ENCODE measurements at places on chromosomes 11 and 22.

GRCh38 chr11:74138021-74138420 lies 32.8 kb downstream of the C2CD3 start:
- DNase-seq = no peak

GRCh38 chr22:46848197-46848596 lies 85.7 kb downstream of the TBC1D22A start:
- DNase-seq = peak; percentile 56

DNA sequence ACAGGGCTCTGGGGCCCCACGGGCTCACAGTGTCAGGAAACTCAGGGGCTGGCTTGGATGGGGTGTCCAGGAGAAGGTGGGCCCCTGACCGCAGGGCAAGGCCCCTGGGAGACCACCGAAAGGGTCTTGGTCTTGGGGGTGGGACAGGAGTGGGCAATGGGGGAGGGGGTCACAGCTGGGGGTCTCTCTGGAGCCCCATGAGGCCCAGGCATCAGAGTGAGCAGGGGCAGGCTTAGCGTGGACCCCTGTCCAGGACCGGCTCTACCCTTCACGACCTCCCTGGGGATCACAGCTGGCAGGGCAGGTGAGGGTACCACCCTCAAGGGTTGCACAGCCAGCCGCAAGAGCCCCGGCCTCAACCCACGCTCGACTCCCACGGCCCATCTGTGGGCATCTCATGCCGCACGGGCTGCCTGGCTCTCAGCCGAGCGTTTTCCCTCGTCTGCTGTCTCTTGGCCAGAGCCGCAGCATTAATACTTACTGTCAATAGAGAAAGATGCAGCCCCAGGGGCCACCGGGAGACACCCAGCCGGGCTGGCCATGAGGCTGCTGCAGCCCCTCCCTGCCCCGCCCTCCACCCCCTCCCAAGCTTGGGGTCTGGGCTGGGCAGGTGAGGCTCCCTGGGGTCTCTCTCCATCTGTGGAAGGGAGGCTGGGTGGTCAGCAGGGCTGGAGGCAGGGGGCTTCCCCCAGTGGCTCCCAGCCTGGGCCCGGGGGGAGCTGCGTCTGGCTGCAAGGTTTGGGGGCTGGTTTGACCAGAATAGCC lies 662 bp downstream of the MUC5B start:
- DNase-seq = no peak

- peak; percentile 92 for DNase-seq
Observed at GRCh38 chr11:14411818-14412217, 52.8 kb upstream of the RRAS2 start.

DNA sequence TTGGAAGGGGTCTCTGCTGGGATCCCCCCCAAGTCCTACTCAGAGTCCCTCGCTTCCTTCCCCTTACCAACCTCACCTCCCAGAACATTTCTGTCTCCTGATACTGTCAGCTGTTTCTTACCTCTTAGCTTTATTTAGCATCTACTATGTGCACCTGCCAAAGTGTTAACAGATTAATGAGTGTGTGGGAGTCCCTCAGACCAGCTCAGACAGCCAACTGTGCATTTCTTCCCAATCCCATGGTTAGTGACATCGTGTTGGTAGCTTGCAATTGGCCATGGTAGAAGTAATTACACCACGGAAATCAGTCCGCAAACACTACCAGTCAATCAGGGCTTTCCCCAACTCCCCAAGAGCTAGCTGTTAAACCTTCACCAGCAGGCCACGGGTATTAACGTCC lies 150.6 kb downstream of the DSCAML1 start:
- no peak for DNase-seq

GRCh38 chr11:75524665-75525432 lies 892 bp downstream of the GDPD5 start:
- peak; percentile 63 for DNase-seq

DNA sequence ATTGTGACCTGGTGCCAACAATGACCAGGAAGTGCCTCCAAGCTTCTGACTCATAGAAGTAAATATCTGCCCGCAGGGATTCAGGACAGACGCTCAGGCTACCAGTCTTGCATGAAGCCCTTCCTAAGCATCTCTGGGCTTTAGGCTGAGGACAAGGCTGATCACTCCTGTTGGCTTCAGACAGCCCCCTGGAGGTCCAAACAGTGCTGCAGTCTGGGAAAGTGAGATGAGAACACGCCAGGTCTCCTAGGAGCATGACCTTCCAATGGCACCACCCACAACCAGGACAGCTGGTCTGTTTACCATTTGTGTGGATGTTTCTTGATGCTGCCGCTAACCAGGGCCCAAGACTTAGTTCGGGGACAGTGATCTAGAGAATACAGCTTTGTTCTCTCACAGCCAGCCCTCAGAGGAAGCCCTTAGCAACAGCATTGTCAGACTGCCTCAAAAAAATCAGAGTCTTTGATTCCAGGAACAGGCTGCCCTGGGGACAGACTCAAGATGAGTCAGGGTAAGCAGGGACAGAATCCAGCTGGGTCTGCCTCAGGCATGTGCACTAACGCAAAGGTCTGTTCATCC lies 111.2 kb downstream of the ZNF280B start:
- DNase-seq = peak; percentile 56

DNA sequence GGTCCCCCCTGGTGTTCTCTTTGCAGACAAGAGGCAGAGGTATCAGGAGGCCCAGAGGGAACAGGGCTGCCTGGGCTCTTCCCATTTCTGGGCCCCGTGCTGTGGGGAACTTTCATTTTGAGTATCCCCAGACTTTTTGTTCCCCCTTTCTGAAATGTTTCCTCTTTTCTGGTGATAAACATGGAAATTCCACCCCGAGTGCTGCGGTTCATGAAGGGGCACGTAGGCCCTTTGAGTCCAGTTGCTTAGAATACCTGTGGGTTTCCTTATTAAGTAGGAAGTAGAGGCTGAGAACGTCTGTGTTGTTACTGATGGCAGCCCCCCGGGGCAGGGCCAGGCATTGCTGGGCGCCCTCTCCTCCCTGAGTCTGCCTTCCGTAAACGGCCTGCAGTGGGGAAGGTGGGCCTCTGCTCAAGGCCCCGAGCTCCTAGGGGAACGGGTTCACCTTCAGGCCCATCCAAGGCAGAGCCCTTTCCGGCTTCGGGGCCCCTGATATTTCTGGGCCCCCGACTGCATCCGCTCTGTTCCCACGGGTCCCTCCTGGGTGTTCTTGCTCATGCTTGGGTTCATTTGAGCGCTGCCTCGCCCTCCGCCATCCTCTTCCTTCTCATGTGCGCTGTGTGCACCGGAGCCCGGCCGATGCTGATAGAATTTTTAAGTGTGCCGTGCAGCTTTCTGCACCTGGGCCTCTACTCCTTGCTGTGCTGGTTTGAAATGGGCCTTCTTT lies 12.0 kb downstream of the TBC1D22A start:
- no peak for DNase-seq

DNA sequence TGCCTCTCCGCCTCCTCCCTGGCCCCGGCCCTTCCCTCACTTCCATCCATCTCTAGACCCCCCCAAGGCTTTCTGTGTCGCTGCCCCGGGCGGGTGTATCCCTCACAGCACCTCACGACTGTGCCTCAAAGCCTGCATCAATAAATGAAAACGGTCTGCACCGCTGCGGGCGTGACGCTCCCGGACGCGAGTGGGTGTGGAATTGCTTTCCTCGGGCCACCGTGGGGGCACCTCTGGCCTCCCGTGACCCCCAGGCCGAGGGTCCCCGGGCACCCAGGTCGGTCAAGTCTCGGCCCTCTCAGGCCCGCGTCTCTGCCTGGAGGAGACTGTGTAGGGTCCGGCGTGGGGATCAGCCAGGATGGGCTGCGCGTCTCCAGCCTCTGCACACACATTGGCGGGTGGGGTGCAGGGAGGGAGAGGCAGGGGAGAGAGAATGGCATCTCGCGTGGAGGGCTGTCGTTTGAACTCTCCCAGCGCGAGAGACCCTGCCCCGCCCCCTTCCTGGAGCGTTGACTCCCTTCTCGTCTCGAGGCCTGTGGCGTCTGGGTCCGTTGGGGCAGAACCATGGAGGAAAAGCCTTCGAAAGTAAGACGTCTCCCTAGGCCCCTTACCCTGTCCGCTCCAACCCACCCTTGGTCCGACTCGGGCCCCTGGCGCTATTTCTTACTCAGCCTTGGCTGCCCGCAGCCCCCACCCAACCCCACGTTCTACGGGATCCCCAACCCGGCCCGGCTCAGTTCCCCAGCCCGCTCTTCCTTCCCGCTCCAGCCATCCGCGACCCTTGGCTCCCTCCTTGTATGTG lies at the start of gene CATSPERZ:
CATSPERZ (plus strand) TSS at position 512 of the 802 bp plus-strand sequence; CDS start at position 565, 53 bp downstream.
- no peak for DNase-seq

GRCh38 chr11:113538451-113539412 lies 63.5 kb upstream of the DRD2 start:
- no peak for DNase-seq

GRCh38 chr11:6545917-6546605 lies 49.0 kb downstream of the DNHD1 start:
- DNase-seq = no peak

DNA sequence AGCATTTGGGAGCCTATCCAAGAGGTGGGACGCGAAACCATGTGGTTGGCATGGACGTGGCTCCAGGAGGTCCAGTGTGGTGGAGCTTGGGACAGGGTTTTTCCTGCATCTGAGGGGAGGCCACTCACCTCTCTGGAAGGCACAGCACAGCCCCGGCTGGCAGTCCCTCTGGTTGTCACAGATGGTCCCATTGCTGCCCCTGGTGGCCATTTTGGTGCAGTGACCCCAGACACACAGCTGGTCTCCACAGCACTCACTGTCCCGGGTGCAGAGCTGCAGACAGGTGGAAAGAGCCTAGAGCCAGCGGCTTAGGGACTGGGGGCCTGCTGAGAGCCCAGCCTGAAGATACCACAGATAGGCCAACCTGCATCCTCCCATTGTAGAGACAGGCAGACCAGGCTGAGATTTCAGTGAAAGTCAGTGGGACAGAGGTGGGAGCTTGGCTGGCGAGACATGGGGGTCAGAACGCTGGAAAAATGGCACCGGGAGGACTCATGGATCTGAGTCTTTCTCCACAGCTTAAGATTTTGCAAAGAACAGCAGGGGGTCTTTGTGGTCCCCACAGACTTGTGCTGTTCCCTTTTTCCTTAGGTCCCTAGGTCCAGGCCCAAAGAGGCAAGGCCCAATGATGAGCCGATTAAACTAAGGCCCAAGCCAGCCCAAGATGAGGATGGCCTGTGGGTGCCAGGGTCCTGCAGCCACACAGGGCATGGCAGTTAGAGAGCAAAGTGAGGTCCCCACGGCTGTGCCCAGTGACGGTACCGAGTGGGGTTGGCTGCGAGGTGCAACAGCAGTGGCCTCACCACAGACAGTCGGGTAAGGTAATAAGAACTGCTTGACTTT lies 41.4 kb downstream of the DKK3 start:
- peak; percentile 75 for DNase-seq

- no peak for DNase-seq
Observed at GRCh38 chr11:15829312-15829711, 527.0 kb downstream of the SOX6 start.

GRCh38 chr11:70876685-70877084 lies 375.7 kb downstream of the SHANK2 start:
- no peak for DNase-seq

GRCh38 chr11:61359516-61359915 lies 2.2 kb downstream of the CYB561A3 start:
- DNase-seq = no peak

DNA sequence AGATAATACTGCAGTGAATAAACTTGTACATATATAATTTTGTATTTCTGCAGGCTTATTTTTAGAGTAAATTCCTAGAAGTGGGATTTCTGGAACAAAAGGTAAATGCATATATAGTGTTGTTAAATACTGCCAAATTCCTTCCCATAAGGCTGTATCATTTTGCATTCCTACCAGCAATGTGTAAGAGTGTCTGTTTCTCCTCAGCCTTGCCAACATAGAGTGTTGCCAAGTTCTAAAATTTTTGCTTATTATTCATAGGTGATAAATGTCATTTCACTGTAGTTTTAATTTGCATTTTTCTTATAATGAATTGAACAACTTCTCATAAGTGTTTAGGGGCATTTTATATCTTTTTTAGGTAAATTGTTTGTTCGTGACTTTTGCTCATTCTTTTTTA lies 174.2 kb upstream of the ZBED5 start:
- DNase-seq = no peak

DNA sequence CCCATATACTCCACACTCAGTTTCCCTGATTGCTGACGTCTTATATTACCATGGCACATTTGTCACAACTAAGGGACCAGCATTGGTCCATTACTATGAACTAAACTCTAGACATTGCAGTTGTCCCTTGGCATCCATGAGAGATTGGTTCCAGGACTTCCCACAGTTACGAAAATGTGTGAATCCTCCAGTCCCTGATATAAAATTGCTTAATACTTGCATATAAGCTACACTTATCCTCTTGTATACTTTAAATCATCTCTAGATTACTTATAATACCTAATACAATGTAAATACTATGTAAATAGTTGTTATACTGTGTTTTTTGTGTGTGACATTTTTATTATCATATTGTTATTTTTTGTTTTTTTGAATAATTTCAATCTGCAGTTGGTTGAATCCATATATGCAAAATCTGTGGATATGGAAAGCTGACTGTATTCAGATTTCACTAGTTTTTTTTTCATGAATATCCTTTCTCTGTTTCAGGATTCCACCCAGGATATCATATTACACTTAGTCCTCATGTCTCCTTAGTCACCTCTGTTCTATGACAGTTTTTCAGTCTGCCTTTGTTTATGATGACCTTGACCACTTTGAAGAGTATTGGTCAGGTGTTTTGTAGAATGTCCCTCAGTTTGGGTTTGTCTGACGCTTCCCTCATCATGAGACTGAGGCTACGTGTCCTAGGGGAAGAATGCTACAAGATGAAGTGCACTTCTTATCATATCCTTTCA lies 55.3 kb downstream of the INSC start:
- peak; percentile 22 for DNase-seq

GRCh38 chr22:30186041-30186440 lies 60.5 kb downstream of the LIF start:
- DNase-seq = no peak

DNA sequence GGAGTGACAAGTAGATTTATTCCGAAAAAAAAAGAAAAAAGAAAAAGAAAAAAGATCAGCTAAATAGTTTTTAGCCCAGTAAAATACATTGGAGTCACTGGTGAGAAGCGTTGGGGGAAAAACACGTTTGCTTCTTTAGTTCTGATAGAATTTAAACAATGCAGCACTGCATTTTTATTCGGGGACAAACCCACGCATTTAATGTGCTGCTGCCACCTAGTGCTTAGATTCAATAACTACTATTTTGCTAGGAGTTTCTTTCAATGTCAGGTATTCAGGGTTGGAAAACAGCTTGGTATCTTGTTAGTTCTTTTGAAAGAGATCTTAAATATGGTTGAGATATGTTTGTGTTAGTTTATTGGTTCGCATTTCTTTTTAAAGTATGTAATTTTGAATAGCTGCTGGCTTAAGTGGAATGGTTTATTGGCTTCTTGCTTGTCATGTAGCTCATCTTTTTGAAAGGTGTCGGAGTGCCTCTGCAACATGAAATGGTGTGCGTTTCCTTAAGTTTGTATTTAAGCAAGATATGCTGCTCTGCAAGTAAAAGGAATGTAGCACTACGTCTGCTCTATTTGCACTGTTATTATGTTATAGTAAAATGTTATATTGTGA lies 41.9 kb downstream of the SVIP start:
- peak; percentile 60 for DNase-seq
